GM19239 (cell line): ENCODE measurements at places on chromosomes 11 and 22.

DNA sequence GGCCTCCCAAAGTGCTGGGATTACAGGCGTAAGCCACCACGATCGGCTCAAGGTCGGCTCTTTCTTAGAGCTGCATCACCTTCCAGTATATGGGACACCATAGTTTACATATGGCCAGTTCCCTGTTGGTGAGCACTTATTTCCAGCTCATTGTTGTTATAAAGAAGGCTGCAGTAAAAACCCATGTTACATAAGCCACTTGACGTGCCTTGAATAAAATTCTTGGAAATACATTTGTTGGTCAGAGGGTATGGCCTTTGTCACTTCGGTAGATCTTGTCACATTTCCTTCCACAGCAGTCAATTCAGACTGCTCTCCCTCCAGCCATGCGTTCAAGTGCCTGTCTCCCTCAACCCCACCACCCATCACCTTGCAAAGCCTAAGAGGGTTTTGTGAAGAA, 92.9 kb downstream of the PRR5L start:
- no peak for DNase-seq

- DNase-seq, result no peak
These were observed 244.3 kb upstream of the SORL1-AS1 start for GRCh38 chr11:121696931-121697670.

- DNase-seq, result no peak
These were observed 21.7 kb upstream of the PRDM10 start for GRCh38 chr11:130024361-130024760.

DNA sequence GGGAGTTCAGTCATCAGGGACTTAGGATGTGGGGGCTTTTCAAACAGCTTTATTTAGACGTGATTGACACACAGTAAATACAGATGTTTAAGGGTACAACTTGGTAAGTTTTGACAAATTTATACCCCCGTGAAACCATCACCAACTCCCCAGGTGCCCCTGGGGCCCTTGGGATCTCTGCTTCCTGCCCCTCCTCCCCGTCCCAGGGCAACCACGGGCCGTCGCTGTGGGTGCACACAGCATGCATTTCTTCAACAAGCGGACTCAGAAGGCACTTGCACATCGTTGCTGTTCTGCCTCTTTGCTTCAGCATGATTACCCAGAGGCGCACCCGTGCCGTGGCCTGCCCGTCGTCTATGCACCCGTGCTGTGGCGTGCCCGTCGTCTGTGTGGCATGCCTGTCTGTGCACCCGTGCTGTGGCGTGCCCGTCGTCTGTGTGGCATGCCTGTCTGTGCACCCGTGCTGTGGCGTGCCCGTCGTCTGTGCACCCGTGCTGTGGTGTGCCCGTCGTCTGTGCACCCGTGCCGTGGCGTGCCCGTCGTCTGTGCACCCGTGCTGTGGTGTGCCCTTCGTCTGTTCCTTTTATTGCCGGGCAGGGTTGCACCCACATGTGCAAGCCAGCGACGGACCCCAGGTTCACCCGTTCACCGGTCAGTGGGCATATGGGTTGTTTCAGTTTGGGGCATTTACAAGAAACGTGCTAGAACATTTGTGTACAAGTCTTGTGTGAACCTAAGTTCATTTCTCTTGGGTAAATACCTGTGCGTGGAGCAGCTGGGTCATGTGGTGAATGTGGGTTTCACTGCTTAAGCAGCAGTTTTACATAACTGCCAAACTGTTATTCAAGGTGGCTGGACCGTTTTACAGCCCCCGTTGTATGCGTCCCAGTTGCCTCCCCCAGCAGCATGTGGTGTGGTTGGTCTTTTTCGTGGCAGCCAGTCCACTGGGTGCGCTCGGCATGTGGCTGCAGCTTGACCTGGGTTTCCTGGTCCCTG, 8.3 kb downstream of the CD81 start:
- DNase-seq, result no peak

GRCh38 chr11:44778195-44779100, 51.7 kb downstream of the TSPAN18 start:
- no peak for DNase-seq

DNA sequence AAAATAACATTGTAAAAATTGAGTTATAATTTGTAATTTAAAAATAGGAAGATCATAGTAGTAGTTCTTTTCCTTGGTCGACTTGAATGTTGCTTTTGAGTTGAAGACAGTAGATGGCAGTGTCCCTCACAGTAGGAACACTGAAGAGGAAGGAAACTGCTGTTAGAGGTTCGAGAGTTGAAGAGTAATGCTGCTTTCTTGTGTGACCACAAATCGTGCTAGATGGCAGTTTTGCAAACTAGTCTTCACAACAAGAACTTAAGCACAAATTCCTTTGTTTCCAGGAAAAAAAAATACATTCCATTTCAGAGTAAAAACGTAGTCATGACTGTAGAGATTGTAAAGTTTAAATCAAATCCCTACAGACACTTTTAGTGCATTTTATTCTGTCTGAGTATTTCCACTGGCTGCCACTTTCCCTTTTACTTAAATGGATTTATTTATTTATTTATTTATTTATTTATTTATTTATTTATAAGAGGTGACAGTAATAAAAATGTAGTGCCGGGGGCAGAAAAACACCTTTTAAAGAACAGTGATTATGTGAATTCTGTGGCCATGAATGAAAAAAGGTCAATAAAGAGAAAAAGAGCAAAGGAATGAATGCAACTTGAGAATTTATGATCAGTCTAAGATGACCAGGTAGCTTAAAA, 54.6 kb downstream of the SPECC1L start:
- peak; percentile 64 for DNase-seq

- DNase-seq, result no peak
These were observed 37.7 kb upstream of the CCND1 start for GRCh38 chr11:69603111-69603836.

DNA sequence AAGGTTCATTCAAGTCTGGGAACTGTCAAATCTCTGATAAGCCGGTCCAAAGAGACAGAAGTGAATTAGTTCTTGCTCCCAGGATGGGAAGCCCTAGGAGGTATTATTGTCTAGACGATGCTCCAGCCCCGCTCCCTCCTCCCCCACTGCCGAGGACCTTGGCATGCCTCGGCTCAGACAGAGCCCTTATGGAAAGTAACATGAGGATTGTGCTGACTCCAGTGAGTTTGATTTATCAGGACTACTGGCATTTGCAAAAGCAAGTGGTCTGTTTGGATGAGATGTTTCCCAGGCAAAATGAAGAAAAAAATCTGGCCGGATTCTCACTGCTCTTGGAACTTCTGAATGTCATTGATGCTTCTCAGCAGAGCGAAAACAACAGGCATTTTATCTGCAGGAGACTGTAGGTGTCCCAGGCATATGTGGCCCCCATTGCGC, 341.0 kb downstream of the ETS1 start:
- no peak for DNase-seq

DNA sequence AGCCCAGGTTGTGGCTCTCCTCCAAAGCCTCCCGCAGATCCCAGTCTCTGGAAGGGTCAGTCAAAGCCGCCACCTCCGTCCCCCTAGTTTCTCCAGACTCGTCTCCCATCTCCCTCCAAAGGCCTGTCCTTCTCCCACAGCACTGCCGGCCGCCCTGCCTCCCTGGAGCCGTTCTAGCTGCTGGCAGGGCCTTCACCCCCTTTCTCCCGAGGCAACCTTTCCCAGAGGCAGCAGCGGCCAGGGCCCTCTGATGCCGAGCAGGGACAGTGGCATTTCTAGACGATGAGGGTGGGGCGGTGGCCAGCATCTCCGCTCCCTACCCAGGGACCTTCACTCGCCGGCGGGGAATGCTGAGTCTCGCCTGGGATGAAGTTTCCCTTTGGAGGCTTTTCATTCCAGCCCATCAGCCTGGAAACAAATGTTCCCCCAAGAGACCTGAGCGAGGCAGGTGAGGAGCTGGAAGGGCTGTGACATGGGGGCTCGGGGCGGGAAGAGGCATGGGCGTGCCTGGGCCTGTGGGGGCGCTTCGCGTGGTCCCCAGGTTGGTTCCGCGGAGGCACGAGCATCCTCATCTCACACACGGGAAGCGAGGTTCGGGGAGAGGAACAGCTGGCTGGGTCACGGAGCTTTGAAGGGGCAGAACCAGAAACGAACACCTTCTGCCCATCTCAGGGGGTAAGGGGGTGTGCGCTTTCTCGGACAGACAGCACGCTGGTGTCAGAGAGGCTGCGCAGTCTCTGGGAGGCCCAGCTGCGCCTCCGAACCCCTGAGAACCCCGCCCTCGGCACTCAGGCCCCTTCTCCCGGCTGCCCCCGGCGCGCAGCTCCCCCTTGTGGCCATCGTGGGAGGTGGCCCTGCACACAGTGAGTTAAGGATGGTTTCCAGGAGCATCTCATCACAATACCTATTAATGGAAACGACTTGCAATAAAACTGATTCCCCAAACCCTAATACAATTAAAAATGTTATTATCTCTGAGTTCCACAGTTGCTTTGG, 18.1 kb upstream of the KLHL35 start:
- DNase-seq, result no peak

DNA sequence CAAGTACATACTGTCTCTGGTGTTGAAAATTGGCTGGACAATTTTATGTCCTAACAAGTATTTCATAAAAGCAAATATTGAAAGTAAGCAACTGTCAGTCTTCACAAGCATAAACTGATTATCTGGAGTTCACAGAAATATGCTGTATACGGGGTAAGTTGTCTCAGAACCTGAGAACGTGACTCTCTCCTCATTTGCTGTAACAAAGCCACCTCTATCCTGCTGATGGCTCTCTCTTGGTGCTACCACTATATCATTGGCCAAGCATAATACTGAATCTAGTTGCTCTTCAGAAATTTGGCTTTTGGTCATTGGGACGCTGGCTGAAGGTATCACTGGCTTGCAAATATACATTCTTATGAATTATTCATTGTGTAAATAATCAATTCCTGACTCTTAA, 1078.0 kb downstream of the LRRC4C start:
- DNase-seq, result no peak

GRCh38 chr11:67409261-67409666, 5.4 kb downstream of the TBC1D10C start:
- peak; percentile 88 for DNase-seq

- no peak for DNase-seq
These were observed 365.0 kb upstream of the FAT3 start for GRCh38 chr11:91859666-91860065.

DNA sequence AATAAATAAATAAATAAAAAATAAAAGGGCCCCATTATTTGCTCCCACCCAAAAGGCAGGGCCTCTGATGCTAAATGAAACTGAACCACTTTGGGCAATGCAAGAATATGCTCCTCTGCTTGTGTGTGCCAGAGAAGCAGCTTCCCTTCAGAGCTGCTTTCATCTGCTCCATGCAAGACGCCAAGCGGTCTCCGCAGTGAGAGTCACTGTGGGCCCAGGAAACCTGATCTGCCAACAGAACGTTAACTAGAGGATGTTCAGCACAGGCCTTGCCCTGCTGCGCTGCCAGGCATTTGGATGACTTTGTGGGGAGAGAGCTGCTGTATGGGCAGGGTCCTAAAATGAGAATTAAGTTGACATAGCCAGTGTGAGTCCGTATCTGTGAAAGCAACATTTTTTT, 43.7 kb upstream of the APOA1 start:
- no peak for DNase-seq

- DNase-seq, result no peak
These were observed 12.7 kb upstream of the KAT5 start for GRCh38 chr11:65699306-65699705.

DNA sequence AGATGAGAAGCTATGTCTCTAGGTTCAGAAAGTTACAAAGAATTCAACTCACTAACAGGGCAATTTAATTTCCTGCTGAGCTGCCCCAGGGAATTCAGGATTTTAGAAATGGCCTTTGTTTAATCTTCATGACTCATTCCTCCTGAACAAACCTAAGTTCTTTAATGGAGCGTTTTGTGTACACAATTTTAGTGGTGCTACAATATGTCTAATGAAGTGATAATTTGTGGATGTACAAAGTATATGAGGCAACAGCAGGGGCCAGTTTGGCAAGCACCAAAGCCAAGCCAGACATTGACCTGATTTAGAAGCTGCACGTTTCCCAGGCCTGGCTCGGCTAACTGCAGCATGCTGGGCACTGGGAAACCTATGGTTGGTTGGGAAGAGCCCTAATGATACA, 34.4 kb upstream of the HEPHL1 start:
- DNase-seq, result no peak

- no peak for DNase-seq
These were observed 429.5 kb downstream of the TBC1D22A start for GRCh38 chr22:47191671-47192650.

DNA sequence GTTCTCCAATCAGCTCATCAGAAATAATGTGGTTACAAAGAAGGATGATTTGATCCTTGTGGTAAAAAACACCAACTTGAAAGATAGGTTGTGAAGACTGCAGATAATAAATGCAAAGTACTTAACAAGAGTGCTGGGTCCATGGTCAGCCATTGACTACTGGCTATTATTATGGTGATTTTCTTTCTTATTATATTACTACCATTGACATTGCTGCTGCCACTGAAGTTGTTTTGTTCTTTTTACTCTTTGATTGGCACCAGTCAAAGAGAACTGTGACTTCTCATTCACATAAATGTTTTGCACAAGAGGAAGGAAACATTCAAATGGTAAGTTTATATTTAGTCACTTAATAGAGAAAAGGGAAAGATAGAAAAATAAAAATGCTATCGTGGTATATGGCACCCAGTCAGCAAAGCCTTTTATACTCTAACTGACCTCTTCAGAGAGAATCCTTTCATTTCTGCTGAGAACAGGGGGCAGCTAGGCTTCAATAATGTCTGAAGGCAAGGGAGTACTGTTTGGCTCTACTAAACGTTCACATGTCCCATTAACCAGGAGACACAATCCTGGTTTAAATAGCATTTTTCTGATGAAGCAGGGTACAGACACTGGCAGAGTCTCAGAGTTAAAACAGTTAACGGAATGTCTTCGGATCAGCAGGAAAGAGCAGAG, 64.8 kb downstream of the LRRC4C start:
- DNase-seq, result no peak

DNA sequence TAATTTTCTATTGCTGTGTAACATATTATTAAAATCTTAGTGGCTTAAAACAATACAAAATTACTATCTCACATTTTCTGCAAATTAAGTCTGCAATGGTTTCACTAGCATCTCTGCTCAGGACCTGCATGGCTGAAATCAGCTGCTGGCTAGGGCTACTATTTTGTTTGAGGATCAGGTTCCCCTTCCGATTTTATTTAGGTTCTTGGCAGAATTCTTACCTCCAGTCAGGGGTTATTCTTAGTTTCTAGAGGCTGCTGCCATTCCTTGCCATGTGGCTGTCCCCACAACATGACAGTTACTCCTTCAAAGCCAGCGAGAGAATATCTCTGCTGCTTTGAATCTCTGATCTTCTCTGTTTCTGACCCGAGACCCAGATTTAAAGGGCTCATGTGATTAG, 424.5 kb upstream of the ANO5 start:
- no peak for DNase-seq

DNA sequence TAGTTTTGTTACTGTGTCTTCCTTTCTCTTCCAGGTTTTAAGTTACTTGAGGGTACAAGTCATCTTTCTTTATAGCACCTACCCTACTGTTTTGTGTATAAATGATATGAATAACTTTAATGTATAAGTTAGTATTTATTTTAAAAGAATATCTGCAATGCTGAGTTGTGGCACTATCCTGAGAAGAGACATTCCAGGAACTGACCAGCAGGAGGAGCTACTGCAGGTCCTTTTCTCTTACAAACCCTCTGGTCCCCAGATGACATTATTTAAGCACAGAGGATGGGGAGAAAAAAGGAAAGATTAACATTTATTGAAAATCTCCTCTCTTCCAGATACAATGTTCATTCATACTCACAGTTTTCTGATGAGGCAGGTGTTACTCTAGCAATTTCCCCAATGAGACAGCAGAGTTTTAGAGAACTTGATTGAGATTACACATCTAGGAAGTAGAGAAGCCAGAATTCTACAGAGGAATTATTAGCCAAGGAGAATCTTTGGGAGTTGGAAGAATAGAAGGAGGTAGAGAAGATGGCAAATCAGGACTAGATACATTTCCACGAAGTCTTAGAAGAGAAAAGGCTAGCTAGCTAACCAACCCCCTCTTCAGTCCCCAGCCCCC, 541.2 kb upstream of the API5 start:
- peak; percentile 6 for DNase-seq

GRCh38 chr11:116243991-116244390, 528.8 kb downstream of the BUD13 start:
- no peak for DNase-seq
